ENCODE measurements at places on chromosomes 6 and 20. TPM values are rescaled to one million over a fixed set of nuclear protein-coding genes. Genes with fewer than 3 reads are reported as not detected.

Gene WFDC10B
- not detected for total RNA-seq

- H3K27ac ChIP-seq, result no peak overlapping the region
- no peaks in the 10 kb centered on the region for H3K27me3 ChIP-seq
- peaks cover 3% of the 10 kb centered on the region for H3K36me3 ChIP-seq
- DNase-seq, result no peak
Measured at GRCh38 chr6:24658573-24659560, 7.8 kb downstream of the TDP2 start.

DNA sequence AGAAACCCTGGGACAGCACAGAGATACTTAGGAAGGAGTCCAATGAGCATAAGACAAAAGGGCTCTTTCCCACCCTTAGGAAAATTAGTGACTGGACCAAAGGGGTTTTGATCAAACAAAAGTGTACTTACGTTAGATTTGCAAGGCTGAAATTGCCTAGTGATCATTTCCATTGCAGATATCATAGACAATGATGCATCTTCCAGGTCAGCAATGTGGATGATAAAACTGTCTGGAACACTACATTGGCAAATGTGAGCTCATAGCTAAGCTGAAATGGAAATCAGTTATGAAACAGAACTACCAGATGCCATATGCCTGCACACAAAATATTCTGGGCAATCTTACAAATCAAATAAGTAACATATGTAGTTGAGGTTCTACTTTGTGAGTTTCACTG, 34.0 kb downstream of the LY86 start:
- H3K27me3 ChIP-seq, result no peaks in the 10 kb centered on the region
- H3K27ac ChIP-seq, result no peak overlapping the region
- no peak for DNase-seq
- H3K4me3 ChIP-seq, result no peak overlapping the region
- H3K4me1 ChIP-seq, result peaks cover 17% of the 10 kb centered on the region

Gene FKBP1A
- total RNA-seq, result 86.7 TPM

- H3K4me1 ChIP-seq, result peaks cover 76% of the 10 kb centered on the region
- H3K27me3 ChIP-seq, result no peaks in the 10 kb centered on the region
- no peak for DNase-seq
- peak overlapping the region; percentile 100 for H3K4me3 ChIP-seq
Measured at GRCh38 chr20:50513169-50514034, 3.2 kb downstream of the PTPN1 start.

Gene FAM83C
- not detected for total RNA-seq

GRCh38 chr20:45248609-45249008, 5.8 kb downstream of the SLPI start:
- no peak overlapping the region for H3K27ac ChIP-seq
- H3K36me3 ChIP-seq, result no peaks in the 10 kb centered on the region
- H3K27me3 ChIP-seq, result peaks cover 16% of the 10 kb centered on the region
- DNase-seq, result no peak

GRCh38 chr20:59055302-59055701, 12.7 kb upstream of the PRELID3B start:
- H3K36me3 ChIP-seq, result no peaks in the 10 kb centered on the region
- H3K27ac ChIP-seq, result no peak overlapping the region
- H3K27me3 ChIP-seq, result peaks cover 7% of the 10 kb centered on the region
- H3K4me3 ChIP-seq, result no peak overlapping the region

GRCh38 chr6:27295301-27296079, 16.6 kb downstream of the POM121L2 start:
- no peak overlapping the region for H3K27ac ChIP-seq
- peaks cover 73% of the 10 kb centered on the region for H3K27me3 ChIP-seq
- H3K36me3 ChIP-seq, result no peaks in the 10 kb centered on the region

Gene L3MBTL3
- 46.4 TPM for total RNA-seq

DNA sequence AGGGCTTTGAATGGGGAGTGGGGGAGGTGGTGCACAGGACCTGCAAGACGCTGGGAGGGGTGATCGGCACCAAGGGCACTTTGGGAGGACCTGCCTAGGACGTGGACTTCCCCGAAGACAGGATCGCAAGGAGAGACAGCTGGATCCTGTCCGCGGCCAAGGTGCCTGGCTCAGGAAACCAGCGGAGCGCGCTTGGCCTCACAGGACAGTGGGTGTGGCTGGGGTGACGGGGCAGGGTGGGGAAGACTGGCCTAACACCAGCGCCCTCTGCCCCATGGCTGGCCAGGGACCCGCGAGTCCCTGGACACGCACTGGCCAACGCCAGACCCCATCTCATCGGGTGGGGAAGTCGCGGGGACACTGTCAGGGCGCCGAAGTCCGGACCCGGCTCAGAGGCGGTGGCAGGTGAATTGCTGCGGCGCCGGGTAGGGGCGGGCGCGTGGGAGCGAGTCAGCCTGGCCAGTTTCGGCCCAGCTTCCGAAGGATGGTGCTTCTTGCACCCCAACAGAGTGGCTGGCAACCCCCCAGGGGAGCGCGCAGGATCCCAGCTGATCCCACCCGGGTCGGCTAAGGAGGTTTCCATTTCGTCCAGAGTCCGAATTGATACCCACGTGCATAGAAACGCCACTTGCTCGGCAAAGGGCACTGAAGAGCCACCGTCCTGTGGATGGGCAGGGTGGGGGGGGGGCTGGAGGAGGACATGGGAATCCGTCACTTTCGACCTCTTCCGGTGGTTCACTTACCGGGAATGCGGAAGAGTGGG, 785 bp upstream of the THBD start:
- H3K4me3 ChIP-seq, result no peak overlapping the region
- peaks cover 3% of the 10 kb centered on the region for H3K4me1 ChIP-seq
- no peak overlapping the region for H3K27ac ChIP-seq
- H3K27me3 ChIP-seq, result no peaks in the 10 kb centered on the region

DNA sequence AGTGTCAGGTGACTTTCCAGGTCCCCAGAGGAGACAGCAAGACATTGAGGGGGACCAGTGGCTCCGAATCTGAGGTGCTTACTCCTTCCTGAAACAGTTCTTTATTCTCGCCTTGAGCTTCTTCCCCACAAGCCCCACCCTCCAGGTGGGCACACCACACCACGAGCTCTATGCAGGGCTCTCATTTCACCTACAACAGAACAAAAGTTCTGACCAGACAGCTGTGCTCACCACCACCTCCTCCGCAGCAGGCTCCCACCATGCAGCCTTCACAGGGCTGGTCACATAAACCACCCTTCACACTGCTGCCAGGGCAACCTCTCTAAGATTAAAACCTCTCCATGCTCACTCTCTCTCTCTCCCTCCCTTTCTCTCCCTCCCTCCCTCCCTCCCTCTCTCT, 384.5 kb upstream of the ARID1B start:
- H3K4me1 ChIP-seq, result peaks cover 69% of the 10 kb centered on the region
- H3K36me3 ChIP-seq, result no peaks in the 10 kb centered on the region
- no peak overlapping the region for H3K4me3 ChIP-seq
- H3K27me3 ChIP-seq, result no peaks in the 10 kb centered on the region
- H3K27ac ChIP-seq, result no peak overlapping the region

GRCh38 chr20:2814587-2815051, at the start of gene C20orf141:
Gene C20orf141 (plus strand): TSS chr20:2814987. CDS start chr20:2815185, 198 bp downstream.
- no peaks in the 10 kb centered on the region for H3K4me1 ChIP-seq
- H3K4me3 ChIP-seq, result no peak within 1 kb of the TSS
- H3K36me3 ChIP-seq, result no peaks in the 10 kb centered on the region
- DNase-seq, result no peak
- H3K27ac ChIP-seq, result no peak within 1 kb of the TSS

Gene TTK
- 0.68 TPM for total RNA-seq
